ENCODE measurements at places on chromosomes 7 and 10.

GRCh38 chr7:85090143-85090542 lies 96.7 kb downstream of the SEMA3D start:
- no peak for DNase-seq

DNA sequence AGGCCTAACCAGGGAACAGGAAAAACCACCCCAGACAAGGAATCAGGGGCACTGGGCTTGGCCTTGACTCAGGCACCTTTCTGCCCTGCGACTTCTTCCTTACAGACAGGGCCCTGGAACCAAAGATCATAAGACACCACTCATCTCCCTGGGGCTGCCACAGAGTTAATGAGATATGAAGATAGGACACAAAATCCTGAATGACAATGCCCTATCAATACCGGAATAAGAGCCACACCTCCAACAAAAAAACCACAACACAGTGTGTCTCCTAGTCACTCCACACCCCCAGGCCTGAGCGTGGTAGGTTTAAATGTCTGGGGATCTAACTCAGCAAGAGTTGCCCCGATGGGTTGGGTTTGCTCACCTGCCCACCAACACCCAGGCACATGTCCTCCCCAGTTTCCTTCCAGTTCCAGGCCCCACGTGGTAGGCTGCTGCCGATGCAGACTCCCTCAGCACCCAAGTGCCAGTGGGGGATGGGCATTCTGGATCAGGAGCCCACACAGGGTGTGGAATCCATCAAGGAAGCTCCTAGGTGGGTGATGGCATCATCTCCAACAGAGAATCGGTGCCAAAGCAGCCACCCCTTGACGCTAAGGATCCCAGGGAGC lies 3.9 kb downstream of the DLG5 start:
- no peak for DNase-seq

GRCh38 chr10:124101351-124101750 lies 8.0 kb upstream of the CHST15 start:
- DNase-seq = no peak

GRCh38 chr7:80087051-80087770 lies 47.4 kb upstream of the GNAI1 start:
- no peak for DNase-seq

All from stimulated activated CD8-positive, alpha-beta memory T cell treated with anti-CD3 and anti-CD28 coated beads, Interleukin-4, amount 100 ng/mL, for 4 hours (primary cell).